ENCODE measurements at places on chromosomes 5 and 9.

DNA sequence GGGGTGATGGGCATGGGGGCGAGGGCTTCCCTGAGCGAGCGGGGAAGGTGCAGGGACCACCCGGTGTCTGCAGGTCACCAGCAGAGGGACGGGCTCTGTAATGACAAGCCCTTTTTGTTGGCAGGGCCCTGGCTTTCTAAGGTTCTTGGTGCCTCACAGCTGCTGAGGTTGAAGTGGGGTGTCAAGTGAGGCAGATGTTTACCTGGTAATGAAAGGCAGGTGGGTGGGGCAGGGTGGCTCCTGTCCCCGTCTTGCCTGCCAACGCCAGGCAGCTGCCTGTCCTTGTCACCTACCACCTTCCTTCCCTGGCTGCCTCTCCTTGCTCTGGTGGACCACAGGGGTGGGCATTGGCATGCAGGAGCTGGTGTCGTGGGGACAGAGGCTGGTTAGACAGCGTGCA is 41.0 kb upstream of the SEMA4D start:
- no peak for DNase-seq

GRCh38 chr9:132241840-132242620 is 80.2 kb downstream of the NTNG2 start:
- no peak for DNase-seq

- no peak for DNase-seq
Observed at GRCh38 chr9:114098021-114098935, 814 bp downstream of the KIF12 start.

DNA sequence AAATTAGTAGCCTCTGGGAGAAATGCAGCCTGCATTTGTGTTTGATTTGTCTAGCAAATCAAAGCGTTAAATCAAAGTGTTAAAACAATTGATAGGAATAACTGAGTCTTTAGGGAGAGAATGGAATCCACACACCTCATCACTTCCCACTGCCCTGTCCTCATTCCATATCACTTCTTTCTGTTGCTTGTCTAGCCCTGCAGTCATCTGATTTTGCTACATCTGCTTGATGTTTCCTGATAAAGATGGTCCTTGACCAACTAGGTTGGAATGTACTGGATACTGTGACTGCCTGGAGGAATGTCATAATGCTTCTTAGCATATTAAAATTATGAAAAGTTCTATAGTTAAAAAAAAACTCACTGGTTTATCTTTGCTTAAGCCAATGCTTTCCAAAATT is 119.9 kb downstream of the DOCK2 start:
- no peak for DNase-seq

GRCh38 chr9:133609311-133610098 is at the start of gene FAM163B:
TSS of gene FAM163B (minus strand) at chr9:133609389. CDS start at chr9:133580223, 29,166 bp downstream.
- DNase-seq = no peak

GRCh38 chr9:137082925-137083290 is 3.9 kb upstream of the MAN1B1 start:
- no peak for DNase-seq

DNA sequence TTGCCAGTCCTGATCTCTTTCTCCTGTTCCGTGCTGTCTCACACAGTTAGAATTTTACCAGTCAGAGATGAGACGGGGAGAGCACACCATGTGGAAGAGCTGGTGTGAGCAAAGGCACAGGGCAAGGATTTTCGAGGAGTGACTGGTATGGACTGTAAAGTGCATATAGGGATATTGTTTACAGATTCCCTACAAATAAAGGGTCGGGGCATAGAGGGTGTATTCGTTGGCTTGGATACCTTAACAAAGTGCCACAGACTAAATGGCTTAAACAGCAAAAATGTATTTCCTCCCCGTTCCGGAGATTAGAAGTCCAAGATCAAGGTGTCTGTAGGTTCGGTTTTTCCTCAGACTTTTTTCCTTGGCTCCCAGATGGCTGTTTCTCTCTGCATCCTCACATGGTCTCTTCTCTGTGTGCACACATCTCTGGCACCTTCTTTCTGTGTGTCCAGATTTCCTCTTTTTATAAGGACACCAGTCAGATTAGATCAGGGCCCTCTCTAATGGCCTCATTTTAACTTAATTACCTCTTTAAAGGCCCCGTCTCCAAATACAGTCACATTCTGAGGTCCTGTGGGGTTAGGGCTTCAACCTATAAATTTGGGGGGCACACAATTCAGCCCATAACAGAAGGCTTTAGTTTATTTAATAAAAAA is 23.4 kb downstream of the CYFIP2 start:
- no peak for DNase-seq

DNA sequence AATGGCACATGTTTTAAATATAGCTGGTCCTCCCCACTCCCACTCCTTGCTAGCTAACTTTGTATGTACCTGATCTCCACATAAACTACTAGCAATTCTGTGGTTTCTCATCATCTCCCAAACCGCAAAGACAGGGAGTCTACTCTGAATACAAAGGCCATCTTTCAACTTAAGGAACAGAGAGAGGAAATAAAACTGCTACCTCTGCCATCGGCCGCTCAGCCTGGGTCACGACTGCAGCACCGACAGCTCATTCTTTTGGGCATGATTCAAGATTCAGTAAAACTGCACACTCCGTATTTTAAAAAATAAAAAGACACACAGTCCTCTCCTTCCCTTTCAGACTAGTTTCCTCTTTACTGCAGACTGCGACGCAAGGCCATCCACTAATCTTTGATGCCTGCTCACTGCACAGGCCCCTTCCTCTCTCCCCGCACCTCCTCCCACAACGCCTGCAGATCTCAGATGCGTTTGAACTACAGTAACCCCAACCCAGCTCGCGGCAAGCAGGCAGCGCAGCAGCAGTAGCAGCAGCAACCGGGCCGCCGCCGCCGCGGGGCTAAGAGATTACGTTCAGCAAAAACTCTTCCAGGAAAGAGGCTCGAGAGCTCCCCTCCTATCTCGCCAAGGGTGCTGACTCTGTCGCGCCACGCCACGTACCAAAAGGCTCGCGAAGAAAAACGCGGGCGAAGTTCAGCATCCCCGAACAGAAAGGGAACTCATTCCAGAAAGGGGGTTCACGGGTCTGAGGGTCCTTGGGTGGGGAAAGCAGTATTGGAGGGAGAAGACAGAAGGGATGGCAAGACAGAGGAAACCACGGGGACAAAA is 1.5 kb downstream of the RNF145 start:
- peak; percentile 49 for DNase-seq

Data from stimulated activated CD8-positive, alpha-beta memory T cell treated with anti-CD3 and anti-CD28 coated beads, Interleukin-7, amount 100 ng/mL, for 1 hour (primary cell).